ENCODE measurements at places on chromosomes 7 and 10.

DNA sequence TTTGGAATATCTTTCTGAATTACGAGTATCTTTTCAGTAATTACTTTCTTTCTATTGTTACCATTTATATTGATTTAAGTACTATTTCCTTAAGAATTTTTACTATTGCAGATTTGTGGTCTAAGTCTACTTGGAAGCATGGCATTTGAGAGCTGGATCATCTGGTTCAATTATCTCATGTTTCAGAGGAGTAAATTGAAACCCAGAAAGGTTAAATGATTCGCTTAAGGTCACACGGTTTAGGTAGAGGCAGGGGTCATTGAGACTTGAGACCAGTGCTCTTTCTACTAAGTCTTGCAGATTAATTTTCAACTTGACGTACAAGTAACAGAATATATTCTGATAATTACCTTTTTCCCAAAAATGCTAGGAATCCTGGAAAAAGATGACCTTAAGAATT, 109.2 kb upstream of the GLCCI1 start:
- DNase-seq: no peak

GRCh38 chr10:78202386-78202785, 168.7 kb downstream of the RPS24 start:
- DNase-seq: no peak

- DNase-seq: no peak
Observed at GRCh38 chr7:99032928-99033327, 111.0 kb downstream of the SMURF1 start.

DNA sequence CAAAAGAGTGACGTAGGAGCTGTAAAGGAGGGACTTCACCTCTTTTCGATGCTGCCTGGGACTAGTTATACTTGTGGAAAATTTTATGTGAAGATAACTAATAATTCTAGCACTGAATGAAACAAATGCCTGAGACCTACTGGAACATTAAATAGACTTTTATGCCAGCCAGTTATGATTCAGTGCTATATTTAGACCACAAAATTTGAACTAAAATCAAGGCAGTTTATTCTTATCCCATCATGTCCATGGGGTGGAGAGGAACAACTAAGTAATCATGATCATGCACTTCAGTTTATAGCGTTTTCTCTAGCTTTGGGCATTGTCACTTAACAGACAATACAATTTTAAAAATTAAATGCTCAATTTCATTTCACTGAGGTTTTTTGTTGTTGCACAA, 76.7 kb downstream of the ZEB1 start:
- no peak for DNase-seq

GRCh38 chr7:42739638-42740037, 172.2 kb downstream of the C7orf25 start:
- no peak for DNase-seq

DNA sequence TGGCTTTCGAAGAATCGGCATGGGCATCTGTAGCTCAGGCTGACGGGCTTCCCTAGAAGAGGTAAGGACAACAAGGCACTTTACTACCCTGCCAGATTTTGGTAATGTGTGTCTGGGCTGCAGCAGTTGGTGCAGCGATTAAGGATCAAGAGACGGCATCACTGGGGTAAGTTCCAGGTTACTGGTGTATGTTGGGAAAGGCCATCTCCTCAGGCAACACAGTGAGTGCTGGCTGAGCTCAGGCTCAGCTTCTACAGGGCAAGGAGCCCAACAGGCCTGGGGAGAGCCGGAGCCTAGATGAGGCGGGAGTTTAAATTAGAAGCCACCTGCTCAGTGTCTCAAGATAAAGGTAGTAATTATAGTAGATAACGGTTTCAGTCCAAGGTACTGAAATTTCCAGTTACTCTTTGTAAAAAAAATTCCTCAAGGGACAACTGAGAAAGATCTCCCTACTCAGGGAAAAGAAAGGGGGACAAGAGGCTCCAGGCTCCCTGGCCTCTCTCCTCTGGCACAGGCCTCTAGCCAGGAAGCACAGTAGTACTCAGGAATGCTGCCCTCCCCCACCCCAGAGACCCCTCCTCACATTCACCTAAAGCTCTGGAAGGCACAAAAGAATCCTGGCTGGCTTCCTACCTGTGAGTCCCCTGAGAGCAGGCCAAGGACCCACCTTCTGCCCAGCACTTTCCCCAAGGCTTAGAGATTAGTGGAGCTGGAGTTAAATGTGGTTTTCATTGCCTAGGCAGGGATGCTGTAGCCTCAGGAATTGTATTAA, 3.9 kb downstream of the CXCL12 start:
- DNase-seq: no peak

GRCh38 chr7:155506854-155507337, 39.5 kb downstream of the CNPY1 start:
- DNase-seq: no peak

DNA sequence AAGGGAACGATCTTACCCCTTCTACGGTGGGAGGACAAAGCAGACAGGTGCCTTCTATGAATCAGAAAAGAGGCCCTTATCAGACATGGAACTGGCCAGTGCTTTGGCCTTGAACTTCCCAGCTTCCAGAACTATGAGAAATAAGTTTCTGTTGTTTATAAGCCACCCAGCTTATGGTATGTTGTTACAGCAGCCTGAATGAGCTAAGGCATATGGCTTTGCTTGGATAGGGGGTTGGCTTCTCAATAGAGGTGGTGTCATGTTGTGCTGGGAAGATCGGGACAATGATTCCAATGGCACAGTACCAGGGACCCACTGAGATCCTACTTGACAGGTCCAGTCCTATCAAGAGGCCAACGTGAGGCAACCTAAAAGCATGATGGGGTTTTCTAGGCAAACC, 183.4 kb upstream of the BMPER start:
- DNase-seq: no peak

DNA sequence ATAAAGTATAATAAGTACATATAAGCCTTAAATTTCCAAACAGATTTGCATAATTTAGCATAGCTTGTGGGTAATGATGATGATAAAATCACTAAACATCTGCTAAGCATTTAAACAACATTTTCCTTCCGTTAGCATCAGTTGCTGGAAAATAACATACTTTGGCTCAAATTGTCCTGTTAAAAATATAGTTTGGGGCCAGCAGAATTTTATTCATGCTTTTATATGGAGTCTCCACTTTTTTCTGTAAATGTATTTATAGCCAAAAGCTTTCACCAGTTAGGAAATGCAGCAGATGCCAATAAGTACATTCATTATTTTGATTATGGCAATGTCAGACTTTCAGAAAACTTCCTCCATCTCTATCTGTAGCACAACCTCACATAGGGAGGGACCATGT, 107.2 kb downstream of the CNTNAP2 start:
- no peak for DNase-seq

DNA sequence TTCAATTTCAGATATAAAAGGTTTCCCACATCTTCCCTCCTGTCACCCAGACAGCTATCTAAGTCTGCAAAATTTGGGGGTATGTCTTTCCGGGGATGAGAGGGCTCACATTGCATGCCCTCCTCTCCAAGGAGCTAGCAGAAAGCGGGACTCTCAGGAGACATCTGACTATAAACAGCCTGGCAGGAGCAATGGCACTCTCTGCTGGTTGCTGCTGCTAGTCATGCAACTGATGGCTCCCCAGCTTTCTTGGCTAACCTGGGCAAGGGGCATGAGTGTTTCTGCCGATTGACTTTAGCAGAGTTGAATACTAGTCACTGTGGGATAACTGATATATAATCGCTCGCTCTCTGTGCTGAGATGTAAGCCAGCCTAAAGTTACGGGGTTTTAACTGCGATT, 12.0 kb downstream of the TBX20 start:
- no peak for DNase-seq

GRCh38 chr7:25407053-25407452, 178.8 kb upstream of the NPVF start:
- no peak for DNase-seq

DNA sequence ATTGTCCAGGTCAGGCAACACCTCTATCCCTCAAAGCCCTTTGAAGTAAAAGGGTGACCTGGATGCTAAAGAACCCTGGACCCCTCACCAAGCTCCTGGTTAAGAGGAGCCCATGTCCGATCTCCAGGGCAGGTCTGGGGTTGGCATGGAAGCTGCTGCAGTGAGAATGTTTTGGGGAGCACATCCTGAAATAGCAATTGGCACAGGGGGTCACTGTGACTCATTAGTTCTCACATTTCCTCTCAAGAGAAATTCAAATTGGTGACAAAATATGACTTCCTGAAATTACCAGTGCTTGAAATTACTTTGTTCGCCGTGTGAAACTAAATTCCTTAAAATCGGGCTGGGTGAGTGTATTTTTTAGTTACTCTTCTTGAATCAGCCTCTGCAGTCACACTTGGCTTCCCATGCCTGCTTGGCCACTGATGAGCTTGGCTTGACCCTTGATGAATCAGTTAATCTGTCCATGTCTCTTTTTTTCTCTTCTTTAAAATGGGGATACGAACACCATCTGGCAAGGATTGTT, 18.8 kb upstream of the ARHGAP22 start:
- no peak for DNase-seq

- DNase-seq: no peak
Observed at GRCh38 chr10:14884082-14884481, 5.4 kb downstream of the SUV39H2 start.

Measured in progenitor cell of endocrine pancreas (in vitro differentiated cells).